ENCODE measurements at places on chromosomes 5 and 9. TPM values are rescaled to one million over a fixed set of nuclear protein-coding genes. Genes with fewer than 3 reads are reported as not detected.

DNA sequence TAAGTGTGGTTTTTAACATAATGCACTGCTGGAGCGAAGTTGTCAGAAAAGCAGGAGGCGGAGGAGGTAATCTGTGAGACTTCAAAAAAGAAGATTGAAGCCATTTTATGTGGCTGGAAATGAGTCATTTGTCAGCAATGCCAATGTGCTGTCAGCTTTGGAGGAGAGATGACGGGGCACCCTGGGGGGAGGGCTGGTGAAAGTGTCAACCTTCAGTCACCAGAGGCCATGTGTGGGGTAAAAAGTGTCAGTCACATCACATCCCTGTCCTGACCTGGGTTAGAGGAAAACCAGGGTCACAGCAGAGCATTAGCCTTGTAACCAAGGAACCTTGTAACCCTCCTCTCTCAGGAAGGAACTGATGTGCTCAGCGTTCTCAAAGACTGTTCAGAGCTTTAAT lies 59.1 kb downstream of the TLR4 start:
- no peak for DNase-seq

GRCh38 chr9:121577166-121577565 lies 74.3 kb upstream of the DAB2IP start:
- no peak for DNase-seq

Gene CER1
- 0.32 TPM for total RNA-seq

Gene MCTP1
- 1.8 TPM for total RNA-seq

DNA sequence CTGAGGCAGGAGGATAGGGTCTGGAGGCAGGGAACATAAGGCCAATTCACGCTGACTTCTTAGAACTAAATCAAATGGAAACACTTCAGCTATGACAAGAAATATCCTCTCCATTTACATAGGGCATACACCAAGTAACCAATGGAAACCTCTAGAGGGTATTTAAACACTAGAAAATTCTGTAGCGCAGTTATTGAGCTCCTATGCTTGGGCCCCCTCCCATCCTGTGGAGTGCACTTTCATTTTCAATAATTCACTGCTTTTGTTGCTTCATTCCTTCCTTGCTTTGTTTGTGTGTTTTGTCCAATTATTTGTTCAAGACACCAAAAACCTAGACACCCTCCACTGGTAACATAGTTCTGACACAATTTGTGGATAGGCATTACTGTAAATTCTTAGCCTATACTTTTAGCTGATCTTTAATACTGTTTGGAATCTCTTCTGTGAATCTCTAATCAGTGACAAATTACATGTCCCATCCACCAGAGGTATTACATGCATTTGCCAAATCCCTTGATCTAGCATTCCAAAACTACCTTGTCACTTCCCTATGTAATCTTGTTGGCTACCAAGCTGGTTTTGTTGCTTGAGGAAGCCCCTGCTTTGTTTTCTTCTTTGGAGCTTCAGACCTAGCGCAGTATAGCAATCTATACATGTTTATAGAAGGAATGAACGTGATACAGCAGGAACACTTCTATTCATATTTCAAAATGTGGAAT lies 61.6 kb downstream of the ST8SIA4 start:
- no peak for DNase-seq

- no peak for DNase-seq
These were observed 92.6 kb upstream of the MVB12B start for GRCh38 chr9:126233913-126234525.

Measured in neural crest cell (in vitro differentiated cells).